ENCODE measurements at places on chromosomes 13 and 19. TPM values are rescaled to one million over a fixed set of nuclear protein-coding genes. Genes with fewer than 3 reads are reported as not detected.

- peak; percentile 63 for DNase-seq
These were observed 7.9 kb upstream of the PVR start for GRCh38 chr19:44635581-44636438.

DNA sequence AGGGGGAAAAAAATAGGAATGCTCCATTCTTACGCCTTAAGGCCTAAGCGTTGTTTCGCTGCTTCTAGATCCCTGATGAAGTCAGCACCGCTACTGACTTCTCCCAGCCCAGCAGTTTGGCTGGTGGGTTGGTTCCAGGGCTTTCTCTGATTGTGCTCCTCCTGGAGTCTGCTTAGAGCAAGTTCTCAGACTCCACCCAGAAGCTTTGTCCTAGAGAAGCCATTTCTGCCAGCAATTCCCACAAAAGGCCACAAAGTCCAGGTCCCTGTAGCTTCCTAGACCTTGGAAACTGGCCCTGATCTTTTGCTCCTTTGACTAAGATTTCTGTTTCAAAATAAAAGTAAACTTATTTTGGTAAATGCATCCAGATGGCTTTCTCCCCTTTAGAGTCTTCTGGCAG lies 65.4 kb downstream of the KCTD12 start:
- DNase-seq, result no peak

DNA sequence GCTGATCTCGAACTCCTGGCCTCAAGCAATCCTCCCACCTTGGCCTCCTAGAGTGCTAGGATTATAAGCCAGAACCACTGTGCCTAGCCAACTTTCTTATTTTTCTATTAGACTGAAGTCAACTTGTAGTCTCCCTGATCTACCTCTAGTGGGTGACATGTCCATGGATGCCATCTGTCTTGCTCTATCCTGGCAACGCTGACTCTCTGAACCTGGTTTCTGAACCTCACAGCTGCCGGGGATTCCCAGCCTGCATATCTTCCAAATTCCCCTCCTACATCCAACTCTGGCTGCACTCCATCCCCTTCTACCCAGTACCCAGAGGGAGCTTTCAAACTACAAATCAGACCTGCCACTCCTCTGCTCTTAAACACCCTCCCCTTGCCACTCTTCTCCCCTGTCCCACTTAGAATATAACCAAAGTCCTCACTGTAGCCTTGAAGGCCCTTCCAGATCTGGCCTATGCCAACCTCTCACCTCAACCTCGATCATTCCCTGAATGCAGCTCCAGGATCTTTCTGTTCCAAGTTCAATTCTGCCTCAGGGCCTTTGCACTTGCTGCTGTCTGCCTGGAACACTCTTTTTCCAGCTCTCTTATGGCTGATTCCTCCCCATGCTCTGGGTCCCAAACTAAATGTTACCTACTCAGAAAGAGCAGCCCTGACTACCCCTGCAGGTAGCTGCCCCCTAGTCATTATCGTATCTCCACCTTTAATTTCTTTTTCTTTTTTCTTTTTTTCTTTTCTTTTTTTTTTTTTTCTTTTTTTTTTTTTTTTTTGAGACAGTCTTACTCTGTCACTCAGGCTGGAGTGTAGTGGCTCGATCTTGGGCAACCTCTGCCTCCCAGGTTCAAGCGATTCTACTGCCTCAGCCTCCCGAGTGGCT lies 2.2 kb downstream of the CLIP3 start:
- DNase-seq, result no peak

DNA sequence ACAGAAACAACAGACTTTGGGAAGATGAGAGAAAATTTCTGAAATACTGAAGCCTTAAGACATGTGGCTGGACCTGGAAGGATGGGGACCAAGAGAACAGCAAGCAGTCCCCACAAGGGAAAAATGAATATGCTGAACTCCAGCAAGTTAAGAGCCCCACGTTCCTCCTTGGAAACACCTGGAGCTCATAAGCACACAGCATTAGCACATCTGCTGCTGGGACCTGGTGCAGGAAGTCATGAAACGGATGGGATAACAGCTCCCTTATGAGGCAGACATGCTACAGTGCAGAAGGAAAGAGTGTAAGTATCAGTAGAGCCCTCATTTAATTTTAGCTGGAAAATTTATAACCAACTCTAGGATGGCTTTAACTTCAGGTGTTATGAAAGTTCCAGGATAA lies 67.3 kb downstream of the SLC15A1 start:
- no peak for DNase-seq

DNA sequence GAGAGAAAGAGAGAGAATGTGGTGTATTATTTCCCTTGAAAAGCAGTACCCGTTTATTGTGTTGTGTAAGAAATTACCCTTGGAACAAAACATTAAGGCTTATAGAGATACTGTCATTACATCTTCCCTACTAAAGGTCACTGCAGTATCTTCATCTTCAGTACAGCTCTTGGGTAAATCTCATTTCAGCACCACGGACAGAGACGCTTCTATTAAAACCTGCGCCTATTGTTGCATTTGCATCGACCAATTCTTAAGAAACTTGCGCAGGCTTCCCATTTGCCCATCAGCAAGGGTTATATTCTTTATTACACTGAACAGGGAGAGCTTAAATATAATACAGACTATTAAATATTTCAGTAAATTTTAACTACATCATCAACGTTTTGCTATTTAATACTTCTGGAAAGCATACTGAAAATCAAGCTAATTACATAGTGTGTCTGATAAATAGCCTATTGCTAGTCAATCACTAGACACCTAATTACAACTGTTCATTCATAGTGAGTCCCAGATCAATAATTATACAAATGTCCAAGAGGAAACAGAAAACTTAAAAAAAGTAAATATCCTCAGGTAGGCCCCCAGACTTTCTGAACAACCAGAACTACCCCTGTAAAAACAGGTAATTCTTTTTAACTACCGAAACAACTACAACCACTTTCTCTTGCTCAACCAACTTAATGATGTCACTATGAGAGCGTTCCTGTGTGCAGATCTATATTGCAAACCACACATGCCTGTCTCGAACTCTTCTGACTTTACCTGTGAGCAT lies 350.6 kb downstream of the LIG4 start:
- peak; percentile 71 for DNase-seq

DNA sequence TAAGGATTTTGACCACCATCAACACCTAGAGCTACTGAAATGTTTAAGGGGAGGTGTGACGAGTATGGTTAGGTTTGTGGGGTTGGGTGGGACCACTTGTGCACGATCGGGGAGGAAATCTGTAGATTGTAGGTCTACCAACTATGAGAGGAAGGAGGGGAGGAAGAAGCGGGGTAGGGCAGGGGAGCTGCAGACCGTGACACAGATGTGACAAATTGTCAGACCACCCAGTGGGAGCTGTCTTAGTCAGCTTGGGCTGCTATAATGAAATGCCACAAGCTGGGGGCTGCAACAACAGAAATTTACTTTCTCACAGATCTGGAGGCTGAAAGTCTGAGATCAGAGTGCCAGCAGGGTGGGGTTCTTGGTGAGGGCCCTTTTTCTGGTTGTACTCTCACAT lies 62.2 kb upstream of the ARGLU1 start:
- no peak for DNase-seq

GRCh38 chr19:6482343-6482686 lies 728 bp upstream of the DENND1C start:
- DNase-seq, result no peak

- peak; percentile 24 for DNase-seq
These were observed 30.1 kb upstream of the METTL21C start for GRCh38 chr13:102724923-102725322.

- DNase-seq, result peak; percentile 72
These were observed 666 bp downstream of the POMP start for GRCh38 chr13:28659621-28659970.

DNA sequence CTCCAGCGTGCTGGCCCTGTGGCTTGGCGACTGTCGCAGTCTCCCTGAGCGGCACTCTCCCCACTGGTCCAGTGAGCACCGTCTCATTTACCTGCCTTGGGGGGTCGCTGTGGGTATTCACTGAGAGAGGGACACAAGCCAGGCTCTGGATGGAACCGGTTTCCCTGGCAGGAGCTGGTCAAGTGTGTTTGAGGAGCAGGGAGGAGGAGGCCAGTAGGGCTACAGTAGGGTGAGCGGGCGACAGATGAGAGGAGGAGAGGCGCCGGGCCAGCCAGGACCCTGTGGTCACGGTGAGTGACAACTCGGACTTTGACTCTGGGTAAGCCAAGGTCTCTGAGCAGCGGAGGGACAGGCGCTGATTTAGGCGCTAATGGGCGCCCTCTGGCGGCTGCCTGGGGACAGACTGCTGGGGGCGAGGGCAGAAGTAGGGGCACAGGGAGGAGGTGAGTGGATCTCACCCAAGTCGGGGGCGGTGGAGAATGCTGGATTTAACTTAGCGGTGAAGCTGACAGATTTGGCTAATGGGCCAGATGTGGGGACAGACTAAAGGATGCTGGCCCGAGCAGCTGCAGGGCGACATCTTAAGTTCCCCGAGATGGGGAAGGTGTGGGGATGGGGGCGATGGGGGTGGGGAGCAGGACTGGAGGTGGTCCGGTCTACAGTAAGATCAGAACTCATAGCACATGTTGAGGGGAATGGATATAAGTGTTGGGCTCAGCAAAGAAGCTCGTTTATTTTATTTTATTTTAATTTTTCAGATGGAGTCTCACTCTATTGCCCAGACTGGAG lies 4.7 kb upstream of the PRMT1 start:
- DNase-seq, result peak; percentile 66

- no peak for DNase-seq
These were observed 803.6 kb downstream of the DIAPH3 start for GRCh38 chr13:59360108-59360507.

GRCh38 chr19:20278342-20278741 lies 111.3 kb downstream of the ZNF486 start:
- DNase-seq, result peak; percentile 23

GRCh38 chr19:43152214-43152613 lies 34.1 kb downstream of the PSG5 start:
- no peak for DNase-seq

GRCh38 chr13:73336773-73337172 lies 278.0 kb downstream of the KLF5 start:
- no peak for DNase-seq

GRCh38 chr13:33575378-33575777 lies 242.6 kb upstream of the RFC3 start:
- no peak for DNase-seq

DNA sequence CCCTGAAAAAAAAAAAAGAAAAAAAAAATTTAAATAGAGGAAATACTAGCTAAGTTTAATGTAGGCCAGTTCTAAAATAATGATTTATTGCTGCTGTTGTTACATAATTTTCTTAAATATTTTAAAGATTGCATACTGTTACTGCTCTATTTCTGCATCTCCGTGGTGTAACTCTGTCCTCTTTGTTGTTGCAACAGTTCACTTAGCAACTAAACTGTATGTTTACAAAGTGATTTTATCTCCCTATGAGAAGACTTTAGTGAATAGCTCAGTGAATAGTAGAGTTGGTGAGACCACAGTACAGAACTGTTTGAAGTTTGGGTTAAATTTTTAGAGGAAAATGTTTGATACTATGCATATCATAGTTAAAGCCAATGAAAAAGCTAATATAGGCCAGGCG lies 19.4 kb downstream of the BRCA2 start:
- DNase-seq, result no peak

- no peak for DNase-seq
These were observed 15.2 kb downstream of the PLEKHF1 start for GRCh38 chr19:29680447-29680846.

DNA sequence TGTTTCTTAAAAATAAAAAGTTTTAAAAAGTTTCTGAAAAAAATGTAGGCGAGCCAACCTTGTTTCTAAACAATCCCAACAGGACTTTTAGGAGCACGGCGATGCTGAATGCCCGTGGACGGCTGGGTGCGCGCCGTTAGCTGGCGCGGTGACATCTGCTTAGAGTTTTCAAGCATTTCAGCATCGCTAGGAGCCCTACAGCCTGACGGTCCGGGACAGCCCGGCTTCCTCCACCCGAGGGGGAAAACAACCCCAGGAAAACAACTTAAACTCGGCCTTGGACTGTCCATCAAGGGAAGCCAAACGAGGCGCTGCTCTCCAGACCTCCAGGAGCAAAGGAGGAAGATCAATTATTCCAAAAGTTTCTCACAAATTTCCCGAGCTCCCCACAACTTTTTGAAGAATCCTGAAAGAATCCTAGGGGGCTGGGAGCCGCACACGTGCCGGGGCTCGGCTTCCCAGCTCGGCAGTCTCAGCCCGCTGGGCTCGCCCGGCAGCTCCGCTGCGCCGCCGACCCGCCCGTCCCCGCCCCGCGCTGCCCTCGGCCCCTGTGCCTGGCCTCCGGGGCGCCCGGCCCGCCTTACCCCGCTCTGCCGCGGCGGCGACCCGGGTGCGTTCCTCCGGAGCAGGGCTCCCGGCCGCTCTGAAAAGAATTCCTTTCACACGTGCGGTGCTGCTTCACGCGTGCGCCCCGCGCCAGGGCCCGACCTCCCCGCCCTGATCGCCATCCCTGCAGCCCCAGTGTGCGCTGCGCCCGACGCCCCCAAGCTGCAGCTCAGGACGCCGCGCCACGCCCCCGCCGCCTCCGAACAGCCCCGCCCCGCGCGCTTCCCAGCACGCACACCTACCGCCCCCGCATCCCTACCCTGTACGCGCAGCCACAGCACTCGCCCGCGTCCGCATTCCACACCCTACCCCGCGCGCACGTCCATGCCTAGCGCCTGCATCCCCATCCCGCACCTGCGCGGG lies at the start of gene GJA3:
Gene GJA3, minus strand, starts transcription at position 747 of the 969 bp plus-strand sequence. CDS start 17,764 bp downstream, outside the sequence.
- peak; percentile 29 for DNase-seq

GRCh38 chr13:76822698-76823267 lies 63.4 kb downstream of the KCTD12 start:
- peak; percentile 60 for DNase-seq

GRCh38 chr19:29771708-29772414 lies 39.9 kb upstream of the CCNE1 start:
- peak; percentile 45 for DNase-seq

DNA sequence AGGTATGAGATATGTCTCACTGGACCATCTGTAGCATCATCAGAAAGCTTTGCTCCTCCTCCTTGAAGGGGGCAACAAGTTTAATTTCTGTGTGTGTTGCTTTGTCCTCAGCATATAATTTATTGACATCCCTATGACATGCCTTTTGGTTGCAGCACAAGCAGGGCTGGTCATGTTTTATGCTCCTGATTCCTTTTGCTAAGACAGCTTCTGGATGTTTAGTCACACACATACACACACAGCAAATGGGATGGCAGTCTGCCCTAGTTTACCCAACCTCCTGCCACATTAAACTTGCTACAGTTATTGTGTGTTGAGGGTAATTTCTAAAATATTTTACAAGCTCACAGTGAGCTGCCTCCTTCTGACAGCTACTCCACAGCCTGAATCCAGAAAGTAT lies 217.9 kb upstream of the RXFP2 start:
- DNase-seq, result no peak

DNA sequence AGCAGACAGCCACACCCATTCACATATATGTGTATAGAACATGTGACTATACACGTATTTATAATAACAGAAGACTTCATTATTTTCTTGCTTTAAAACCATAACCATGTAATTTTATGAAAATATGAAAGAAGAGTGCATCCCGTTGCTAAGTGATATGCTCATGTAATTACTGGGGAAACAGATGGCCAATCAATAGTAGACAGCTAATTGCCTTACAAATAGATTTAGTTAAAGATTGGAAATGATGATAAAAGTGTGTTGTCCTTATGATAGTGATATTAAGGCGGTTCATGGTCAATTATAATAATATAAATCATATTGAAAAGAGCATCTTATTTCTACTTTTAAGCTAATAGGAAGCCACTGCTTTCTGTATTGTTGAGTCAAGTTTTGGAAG lies 95.9 kb downstream of the RFC3 start:
- no peak for DNase-seq

Gene PTPRH
- total RNA-seq, result 7.7 TPM

Gene C19orf67
- not detected for total RNA-seq

Gene POU4F1
- total RNA-seq, result not detected

Gene GNG8
- total RNA-seq, result not detected

Gene USHBP1
- not detected for total RNA-seq

Gene SIGLEC12
- total RNA-seq, result not detected

Gene MAST1
- 1.3 TPM for total RNA-seq

Gene ONECUT3
- total RNA-seq, result not detected

Gene IGFL3
- total RNA-seq, result not detected
